MCF 10A (cell line): ENCODE measurements at places on chromosomes 5 and 9.

DNA sequence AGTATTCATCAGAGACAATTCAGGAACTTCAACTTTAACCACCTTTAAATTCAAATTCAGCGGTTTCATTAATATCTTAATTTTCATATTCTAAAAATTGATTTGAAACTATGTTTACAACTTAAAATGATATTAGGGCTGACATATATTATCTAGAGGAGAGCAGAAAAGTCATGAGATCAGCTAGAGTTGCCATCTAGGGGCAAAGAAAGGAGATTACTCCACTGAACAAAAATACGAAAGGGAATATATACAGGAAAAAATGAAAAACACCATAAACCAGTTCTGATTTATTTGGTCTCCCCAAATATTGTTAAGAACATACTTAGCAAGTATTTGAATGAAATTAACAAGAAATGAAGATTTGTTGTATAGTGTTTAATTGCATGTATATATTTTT is 946.3 kb downstream of the DTWD2 start:
- no peak for DNase-seq

GRCh38 chr5:88000877-88001276 is 267.8 kb downstream of the TMEM161B start:
- no peak for DNase-seq

DNA sequence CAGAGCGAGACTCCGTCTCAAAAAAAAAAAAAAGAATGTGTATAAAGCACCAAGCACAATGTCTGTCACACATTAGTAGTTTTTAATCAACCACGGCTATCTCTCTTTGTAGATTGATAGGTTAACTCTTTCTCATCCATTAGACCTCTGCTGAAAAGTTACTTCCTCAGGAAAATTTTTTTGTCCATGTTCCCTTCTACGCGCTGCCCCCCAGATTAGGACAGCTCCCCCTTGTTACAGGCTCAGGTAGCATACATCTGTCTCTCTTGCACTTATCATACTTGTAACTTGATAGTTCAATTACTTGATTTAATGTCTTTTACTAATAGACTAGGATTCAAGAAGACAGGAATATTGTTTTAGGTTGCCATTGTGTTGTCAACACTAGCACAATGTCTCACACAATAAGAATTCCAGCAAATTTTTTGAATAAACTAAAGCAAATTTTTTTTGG is 1.5 kb downstream of the SPDL1 start:
- no peak for DNase-seq

- DNase-seq = no peak
These were observed 80.8 kb upstream of the OSMR start for GRCh38 chr5:38764937-38765391.

- DNase-seq = peak; percentile 66
These were observed 53.8 kb downstream of the SREK1 start for GRCh38 chr5:66197764-66198405.

GRCh38 chr5:168340487-168340886 is 49.0 kb downstream of the WWC1 start:
- DNase-seq = no peak

DNA sequence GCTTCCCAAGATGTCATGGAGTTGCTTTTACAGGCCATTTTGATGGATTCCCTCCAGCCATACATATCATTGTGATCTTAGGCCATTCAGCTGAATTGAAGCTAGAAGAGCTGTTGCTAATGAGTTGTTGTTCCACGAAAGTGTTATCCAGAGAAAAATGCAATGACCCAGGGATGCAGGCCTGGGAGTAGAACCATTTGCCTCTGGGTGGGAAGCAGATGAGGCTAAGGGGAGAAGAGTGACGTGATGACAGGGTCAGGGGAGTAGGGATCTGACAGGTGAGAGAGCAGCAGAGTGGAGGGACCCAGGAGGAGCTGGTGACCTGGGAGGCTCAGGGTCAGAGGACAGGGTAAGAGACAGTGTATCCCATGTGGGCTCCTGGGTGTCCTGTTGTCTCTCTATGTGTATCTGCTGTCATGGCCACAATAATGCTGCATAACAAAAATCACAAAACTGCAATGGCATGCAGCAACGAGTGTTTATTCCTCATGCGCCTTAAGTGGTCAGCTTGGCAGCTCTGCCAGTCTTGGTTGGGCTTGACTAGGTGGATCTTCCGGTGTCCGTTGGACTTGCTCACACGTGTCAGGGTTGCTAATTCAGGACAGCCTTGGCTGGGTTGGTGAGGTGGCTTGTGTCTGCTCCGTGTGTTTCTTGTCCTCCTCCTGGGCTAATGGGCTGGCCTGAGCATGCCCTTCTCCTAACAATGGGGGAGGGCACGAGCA is 90.6 kb downstream of the LIFR start:
- no peak for DNase-seq

- peak; percentile 100 for DNase-seq
These were observed 165.5 kb upstream of the NFIL3 start for GRCh38 chr9:91589101-91589553.

DNA sequence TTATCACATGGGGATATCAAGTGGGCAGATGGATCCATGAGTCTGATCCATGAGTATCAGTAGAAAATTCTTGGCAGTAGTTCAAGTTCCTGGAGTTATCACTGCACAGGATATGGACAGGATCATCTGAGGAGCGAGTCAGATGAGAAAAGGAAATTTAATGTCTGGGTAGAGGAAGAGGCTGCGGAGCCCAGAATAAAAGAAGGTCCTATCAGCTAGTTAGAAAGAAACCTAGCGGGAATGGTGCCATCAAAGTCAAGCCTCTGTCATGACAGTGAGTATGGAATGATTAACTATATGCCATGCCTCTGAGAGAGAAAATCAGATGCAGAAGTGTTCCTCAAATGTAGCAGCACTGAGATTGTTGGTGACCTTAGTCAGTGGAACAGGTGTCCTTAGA is 248.1 kb downstream of the PIK3R1 start:
- DNase-seq = no peak

DNA sequence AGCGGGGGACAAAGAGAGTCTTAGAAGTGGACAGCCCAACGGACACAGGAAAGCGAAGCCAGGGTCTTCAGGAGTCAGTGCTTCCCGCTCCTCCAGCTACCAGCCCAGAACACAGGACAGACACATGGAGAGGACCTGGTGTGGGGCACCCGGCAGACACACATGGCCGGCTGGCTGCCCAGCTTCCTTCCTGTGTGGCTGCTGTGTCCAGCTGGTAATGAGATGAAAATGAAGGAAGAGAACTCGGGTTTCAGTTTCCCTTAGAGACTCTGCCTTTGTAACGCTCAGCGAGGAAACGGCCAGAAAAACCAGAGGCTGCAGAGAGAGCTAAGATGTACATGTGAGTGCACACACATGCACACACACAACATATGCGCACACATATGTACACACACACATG is 87.5 kb downstream of the SECISBP2 start:
- no peak for DNase-seq

DNA sequence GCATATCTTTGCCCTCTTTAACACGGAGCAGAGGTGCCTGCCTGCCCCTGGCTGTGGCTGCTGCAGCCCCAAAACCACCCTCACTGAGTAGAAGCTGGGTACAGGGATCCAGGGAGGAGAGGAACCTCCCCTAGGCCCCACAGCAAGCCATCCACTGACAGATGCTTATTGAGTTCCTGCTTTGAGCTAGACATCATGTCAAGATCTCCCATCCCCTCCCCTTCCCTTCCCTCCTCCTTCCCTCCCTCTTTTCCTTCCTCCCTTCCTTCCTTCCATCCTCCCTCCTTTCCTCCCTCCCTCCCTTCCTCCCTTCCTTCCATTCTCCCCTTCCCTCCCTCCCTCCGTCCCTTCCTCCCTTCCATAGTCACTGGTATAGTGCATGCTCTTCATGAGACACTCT is 29.3 kb downstream of the GOLGA2 start:
- DNase-seq = no peak

- no peak for DNase-seq
These were observed 53.0 kb downstream of the PSD2 start for GRCh38 chr5:139848508-139849100.

DNA sequence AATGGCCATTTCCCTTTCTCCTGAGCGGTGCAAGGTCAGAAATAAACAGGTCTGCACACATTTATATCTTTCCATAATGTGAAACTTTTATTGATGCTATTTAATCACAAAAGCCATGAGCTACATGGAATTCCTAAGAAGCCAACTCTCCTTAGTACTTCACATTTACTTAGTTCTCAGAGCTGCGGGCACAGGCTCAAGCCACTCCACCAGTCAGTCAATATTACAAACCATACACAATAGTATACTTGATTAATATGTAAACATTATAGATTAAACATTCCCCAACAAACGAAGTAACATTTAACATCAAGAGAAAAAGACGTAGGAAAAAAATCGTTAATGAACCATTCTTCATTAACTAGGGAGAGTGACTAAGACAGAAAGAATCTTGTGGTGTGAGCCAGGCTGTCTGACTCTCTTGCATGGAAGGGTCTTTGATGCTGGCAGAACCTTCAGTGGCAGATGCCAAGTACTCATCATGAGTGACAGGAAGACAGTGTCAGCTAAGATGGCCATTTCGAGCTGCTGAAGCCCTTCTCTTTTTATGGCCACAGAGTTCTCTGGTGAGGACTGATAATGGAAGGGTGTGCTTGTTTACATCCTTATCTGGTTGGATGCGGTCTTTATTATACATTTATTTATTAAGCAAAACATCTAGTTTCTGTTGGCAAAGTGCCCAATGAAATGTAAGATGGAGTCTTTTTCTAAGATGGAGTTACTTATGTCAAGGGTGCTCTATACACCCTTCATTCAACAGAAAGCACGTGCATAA is 115.5 kb upstream of the TUT7 start:
- no peak for DNase-seq

DNA sequence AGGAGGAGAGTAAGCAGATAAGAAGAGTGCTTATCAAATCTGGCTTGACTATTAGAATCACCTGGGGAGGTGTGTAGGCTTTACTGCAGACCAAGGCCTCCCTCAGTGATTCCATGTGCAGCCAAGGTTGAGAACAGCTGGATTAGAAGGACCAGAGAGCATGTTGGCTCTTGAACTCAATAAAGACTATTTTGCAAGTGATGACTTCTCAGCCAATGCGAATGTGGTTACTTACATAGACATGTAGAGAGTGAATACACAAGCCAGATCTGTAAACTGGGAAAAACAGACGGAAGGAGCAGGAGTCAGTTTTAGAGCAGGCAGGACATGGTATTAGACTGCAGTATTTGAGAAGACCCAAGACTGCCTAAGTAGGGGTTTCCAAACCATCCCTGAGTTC is 48.5 kb downstream of the MAMDC2 start:
- DNase-seq = no peak
